Activated naive CD4-positive, alpha-beta T cell (primary cell): ENCODE measurements at places on chromosomes 4 and X.
A peak's percentile ranks its signal among the peaks of the same experiment; 100 is the strongest.

- DNase-seq, result no peak
These were observed 9.2 kb downstream of the PIR start for GRCh38 chrX:15483891-15484290.

DNA sequence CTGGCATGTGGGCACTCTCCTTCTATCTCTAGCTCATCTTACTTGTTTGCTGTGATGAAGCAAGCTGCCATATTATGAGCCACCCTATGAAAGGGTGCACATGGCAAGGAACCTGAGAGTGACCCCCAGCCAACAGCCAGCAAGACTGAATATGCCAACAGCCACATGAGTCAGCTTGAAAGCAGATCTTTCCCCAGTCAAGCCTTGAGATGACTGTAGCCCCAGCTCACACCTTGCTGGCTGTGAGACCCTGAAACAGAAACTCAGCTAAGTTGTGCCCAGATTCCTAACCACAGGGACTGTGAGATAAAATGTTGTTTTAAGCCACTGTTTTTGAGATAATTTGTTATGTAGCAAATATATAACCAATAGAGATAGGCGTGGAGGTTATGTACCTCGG lies 36.2 kb downstream of the KDM5C start:
- no peak for DNase-seq

DNA sequence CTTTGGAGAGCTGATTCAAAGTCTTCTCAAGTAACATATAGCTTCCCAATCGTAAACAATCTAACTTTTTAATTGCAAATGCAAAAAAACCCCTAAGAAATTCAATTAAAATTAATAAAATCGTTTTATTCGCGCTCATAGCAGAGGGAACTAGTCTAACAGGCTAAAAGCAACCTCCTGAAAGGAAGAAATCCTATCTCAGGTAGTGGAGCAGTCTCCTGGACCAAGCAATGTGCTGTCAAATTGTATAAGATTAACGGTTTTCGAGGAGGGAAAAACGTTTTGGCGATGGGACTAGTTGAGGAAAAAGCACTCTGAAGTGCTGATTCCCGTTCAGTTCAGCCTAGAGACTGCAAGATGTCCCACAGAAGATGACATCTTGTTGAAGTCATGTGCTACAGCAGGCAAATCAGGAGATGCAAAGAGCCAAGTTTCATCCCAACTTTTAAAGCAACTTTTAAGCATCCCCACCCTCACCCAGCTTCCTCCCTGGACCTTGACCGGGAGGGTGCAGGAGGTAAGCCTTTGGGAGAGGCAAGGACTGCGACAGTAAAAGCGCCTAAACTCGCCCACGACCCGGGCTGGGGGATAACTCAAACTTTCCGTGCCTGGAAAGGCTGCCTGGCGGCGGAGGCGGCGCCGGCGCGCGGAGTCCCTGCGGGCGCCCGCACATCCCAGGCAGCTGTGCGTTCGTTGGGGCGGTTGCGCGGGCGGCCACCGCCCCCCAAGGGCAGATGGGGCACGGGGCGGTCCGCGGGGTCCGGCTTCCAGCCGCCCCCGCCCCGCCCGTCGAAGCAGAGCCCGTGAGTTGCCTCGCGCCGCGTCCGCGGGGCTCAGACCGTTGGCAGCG lies 784 bp downstream of the MAP7D3 start:
- peak; percentile 7 for DNase-seq

GRCh38 chrX:26309262-26309661 lies 93.3 kb downstream of the MAGEB5 start:
- DNase-seq, result no peak

DNA sequence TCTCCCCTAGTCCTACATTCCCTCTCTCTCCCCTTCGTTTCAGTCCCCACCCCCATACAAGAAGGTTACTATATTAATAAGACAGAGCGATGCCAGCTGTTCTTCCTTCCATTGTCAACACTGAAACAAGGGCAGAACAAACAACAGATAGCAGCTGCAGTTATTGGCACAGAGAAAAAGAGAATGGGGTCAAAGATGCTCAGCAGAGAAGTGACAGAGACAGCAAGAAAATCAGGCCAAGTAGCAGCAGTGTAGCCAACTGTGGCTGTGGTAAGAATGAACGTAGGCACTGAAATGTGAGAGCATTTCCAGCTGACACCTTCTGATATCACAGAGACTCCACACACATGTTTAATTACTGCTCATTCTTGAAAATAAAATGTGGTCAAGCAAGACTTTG lies 641.8 kb downstream of the FSTL5 start:
- DNase-seq, result no peak

- no peak for DNase-seq
These were observed 14.6 kb downstream of the ADGRL3 start for GRCh38 chr4:61214680-61215079.

- no peak for DNase-seq
These were observed 297.7 kb upstream of the DIAPH2 start for GRCh38 chrX:96386981-96387380.

GRCh38 chrX:386768-387575 lies at the start of gene PPP2R3B:
Gene PPP2R3B (minus strand): TSS chrX:386907. CDS start chrX:386691, 216 bp downstream.
- no peak for DNase-seq

GRCh38 chrX:734362-734761 lies 103.8 kb downstream of the SHOX start:
- DNase-seq, result no peak

- no peak for DNase-seq
These were observed 158.1 kb downstream of the FHIP1A start for GRCh38 chr4:151567056-151567455.

DNA sequence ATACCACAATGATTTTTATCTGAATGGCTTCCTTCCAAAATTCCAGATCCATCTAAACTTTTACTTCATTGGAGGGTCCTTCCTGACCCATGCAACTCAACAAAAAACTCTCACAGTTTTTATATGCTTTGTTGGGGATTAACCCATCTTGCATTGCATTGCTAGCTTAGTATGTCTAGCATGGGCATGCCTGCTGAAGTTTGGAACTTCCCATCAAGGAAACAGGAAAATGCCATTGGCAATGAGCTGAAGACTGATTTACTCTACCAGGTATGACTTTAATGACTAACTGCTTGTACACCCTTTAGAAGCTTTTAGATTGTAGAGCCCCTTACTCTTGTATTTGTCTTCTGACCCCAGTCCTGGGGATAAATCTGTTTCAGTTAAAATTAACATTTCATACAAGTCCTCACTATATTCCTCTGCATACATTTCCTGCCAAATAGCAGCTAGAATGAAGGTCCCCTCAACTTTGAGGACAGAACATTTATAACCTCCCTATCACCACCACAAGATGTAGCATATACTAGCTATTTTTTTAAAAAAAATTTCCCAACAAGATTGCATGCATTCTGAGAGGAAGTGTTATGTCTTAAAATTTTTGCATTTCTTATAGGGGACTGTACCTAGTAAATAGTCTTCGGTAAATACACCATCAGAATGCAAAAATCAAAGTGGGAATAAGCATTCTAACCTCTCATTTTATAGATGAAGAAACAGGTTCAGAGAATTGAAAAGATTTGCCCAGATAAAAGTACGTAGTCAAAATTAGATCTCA lies 52.5 kb upstream of the ATXN3L start:
- DNase-seq, result no peak

DNA sequence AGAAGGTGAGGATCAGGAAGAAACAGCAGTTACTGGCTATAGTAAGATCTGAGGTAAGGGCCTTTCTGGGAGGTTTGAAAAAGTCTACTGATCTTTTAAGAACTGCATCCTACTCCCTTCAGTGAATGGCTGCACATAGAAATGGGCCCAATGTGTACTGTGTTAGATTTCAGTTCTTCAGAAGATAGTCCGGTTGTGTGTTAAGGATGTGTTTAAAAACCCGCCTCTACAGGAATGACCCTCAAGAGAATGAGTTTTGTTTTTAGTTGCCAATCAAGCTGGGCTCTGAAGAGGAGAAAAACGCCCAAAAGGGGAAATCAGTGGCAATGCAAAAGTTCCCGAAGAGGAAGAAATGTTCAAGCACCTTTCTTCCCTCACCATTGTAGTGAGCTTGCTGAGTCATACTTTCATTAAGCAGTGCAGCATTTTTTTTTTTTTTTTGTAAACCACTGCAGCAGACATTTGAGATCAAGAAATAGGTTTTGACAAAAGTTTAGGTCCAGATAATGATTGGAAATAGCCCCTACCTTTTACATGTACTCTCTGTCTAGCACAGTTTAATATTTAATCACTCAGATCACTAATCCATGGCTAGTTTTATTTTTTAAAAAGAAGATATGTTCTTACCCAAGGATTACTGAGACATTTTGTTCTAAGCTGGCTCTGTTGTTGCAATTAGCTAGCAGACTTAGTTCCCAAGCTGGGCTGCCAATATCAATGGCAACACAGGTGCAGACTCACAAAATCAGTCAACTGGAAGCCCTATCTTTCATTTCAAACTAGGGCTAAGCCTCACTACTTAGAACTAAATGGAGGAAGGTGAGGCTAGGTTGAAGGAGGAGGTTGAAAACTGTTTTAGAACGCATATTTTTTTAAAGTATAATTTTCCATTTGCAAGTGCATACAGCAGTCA lies 7.0 kb upstream of the TRPC5OS start:
- DNase-seq, result no peak

DNA sequence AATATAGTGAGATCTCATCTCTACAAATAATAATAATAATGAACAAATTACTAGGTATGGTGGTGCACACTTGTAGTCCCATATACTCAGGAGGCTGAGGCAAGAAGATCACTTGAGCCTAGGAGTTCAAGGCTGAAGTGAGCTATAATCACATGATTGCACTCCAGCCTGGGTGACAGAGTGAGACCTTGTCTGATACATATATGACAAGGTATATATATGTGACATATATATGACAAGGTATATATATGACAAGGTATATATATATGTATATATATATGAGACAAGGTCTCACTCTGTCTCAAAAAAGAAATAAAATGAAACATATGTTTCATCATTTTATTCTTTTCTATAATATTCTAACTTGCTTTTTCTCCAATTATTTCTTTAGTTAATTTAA lies 278.1 kb upstream of the TET2 start:
- no peak for DNase-seq

GRCh38 chr4:184940500-184940899 lies 77.8 kb upstream of the HELT start:
- DNase-seq, result no peak

DNA sequence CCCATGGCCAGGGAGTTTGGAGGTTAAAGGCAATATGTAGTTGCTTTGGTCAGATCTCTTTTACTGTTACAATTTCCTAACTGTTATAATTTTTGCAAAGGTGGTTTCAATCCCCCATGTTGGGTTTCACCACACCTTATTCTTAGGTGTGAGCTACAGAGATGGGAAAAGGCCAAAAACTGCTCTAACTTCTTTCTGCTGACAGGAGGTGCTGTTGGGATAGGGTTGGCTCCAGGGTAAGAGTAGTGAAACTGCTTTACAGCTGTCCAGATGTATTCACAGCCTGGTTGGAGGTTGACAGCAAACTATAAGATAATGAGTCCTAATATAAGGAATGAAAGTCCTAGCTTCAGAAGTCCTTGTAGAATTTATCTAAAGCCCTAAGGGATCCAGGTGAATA lies 181.3 kb upstream of the TEX13D start:
- no peak for DNase-seq

- no peak for DNase-seq
These were observed 165.9 kb upstream of the HHIP start for GRCh38 chr4:144480068-144480467.

GRCh38 chr4:114310296-114310925 lies 288.2 kb upstream of the UGT8 start:
- no peak for DNase-seq

DNA sequence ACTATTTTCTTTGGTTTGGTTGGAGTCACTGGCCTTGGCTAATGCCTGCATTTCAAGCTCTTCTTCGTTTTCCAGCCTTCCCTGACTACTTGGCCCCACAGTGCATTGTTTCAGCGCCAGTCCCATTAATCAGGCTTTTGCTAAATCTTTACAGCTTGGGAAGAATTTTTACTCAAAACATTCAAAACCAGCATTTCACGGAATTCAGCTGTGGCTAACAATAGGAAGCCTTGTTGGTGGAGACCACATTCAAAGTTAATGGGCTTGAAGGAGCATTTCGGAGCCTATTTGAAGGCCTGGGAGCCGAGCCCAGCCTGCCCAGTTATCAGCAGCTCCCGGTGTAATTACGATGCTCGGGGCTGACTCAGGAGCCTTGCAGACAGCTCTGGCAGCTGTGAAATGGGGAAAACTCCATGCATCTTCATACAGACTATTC lies 30.8 kb upstream of the VCX2 start:
- DNase-seq, result no peak

GRCh38 chr4:178462710-178463109 lies 1020.5 kb upstream of the AGA start:
- DNase-seq, result no peak

DNA sequence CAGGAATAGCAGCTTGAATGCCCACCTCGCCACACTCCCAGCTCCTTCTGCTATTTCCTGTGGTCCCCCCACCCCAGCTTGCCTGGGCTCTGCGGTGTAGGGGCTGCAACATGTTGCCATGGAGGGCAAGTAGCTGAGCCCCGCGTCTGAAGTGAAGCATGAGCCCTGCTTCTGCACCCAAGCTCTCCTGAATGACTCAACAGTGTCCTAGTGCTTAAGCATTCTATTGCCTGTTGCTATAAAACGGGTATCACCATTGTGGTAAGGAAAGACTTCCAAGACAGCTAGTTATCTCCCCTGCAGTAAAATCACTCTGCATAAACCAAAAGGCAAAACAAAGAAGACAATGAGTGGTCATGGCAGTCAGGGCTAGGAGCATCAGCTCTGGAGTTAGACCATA lies 31.4 kb upstream of the SPATA4 start:
- DNase-seq, result no peak

GRCh38 chr4:124964251-124964650 lies 251.7 kb upstream of the ANKRD50 start:
- DNase-seq, result no peak

- DNase-seq, result no peak
These were observed 507.0 kb downstream of the PPARGC1A start for GRCh38 chr4:23382879-23383278.

DNA sequence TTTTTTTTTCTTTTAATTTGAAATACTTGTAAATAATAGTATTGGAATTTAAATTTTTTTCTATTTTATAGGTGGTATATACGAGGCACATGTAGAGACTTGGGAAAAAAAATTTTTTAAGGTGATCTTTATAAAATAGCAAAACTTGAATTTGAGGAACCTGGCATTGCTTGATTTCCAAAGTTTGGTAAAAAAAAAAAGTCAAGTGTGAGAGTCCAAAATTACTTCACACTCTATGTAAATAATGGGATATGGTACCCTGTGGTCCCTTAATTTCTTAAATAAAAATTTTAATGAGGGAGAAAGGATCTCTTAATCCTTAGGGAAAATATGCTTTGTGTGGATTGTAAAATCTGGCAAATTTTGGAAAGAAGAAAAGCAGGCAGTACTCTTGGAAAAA lies 19.0 kb downstream of the SPRY1 start:
- DNase-seq, result no peak

DNA sequence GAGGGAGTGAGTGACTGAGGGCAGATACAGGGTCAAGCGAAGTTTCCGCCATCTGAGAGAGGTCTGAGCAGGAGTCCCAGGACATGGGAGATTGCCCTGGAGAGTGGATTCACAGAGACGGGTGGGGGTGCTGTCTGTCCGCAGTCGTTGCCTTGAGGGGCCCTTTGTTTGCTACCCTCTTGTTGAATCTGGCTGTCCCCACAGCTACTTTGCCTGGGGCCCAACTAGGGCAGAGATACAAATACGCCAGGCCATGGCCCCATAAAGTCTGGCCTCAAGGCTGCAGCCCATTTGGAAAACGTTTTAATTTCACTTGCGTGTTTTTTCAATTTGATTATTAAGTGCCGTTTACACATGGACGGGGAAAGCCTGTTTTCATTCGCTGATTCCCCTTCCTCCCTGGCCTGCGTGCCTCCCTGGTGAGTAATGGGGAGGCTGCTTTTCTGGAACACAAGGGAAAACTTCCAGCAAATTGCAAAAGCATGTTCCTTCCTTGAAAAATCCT lies 134.4 kb downstream of the SMIM20 start:
- DNase-seq, result no peak
